ENCODE measurements at places on chromosomes 16 and 17.

- no peak for DNase-seq
These were observed 2.7 kb downstream of the XYLT1 start for GRCh38 chr16:17467923-17468540.

DNA sequence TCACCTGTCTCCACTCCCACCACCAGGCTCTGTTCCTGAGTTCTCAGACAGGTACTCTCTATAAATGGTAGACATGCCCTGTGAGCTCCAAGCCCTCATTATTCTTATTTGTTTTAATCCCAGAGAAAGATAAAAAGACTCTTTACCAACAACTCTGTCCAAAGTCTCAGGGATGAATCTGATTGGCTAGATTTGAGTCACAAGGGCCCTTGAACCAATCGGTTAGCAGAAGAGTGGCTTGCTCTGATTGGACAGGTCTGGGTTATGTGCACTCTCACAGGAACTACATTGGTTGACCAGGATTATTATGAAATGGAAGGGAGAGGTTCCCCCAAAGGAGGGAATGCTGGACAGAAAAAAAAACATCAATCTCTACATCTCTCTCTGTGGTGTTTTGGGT is 7.5 kb downstream of the COTL1 start:
- no peak for DNase-seq

DNA sequence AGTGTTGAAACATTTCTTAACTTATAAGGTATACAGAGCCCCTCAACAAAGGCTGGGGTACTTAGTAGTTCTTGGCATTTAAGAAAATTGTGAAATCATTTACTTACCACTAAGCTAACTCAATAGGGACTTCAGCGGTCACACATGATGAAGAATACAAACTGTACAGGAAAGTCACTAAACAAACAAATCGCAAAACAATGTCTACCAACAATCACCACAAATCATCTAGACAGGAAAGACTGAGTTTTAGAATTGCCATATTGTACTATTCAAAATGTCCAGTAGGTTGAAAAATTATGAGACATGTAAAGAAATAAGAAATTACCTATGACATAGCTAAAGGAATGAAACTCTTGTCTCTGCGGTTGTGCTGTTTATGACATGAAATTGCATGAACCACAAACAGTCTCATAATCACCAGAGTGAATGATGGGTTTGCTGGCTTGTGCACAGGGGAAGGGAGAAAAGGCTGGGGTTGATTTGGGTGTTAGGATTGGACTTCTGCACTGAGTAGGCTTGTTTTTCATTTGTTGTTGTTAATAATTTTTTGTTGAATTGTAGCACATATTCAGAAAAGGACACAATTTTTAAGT is 441.1 kb upstream of the MON1B start:
- DNase-seq: no peak

DNA sequence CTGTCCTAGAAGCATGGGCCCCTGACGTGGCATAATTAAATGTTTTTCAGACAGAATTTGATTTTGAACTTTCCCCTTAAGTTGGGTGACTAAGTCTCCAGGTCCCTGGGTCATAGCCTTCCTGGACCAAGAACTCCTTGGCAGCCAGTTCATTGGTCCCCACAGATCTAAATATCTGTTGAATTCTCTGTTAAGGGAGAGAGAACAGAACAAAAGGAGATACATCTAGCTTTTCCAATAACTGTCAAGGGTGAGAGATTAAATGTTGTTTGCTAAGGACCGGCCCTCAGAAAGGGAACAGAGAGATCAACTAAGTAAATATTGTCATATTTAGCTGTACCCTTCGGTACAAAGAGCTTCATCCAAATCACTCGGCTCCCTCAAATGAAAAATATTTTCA is 78.2 kb upstream of the NOL11 start:
- no peak for DNase-seq

- DNase-seq: peak; percentile 85
These were observed 3.9 kb upstream of the WFIKKN1 start for GRCh38 chr16:626787-627453.

DNA sequence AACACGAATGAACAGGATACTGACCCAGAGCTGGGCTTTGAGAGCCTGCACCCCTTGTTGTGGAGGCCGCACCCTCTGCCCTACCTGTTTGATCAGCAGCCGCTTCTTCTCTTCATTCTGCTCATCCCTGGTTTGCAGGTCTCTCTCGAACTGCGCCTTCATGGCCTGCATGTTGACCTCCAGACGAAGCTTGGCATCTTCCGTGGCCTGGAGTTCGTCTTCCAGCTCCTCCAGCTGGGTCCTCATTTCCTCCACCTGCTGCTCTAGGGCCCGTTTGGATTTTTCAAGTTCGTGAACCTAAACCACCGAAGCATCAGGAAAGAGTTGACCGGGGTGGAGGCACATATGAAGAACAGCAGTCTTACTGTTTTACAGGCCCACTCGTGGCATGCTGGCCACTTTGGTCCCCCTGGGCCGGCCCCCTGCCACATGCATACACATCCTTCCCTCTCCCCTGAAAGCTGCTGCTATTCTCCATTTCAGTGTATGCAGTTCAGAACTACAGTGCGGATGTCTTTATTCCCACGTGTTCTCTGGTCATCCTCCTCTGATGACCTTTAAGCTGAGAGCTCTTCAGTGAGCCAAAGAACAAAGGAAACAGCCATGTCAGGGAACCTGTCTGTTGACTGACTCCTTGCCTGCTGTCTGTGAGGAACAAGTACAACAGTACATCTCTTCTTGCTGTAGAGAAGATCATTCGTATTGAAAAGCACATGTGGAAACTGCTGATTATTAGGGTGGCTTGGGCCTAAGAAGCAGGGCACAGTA is 54.8 kb downstream of the NDEL1 start:
- DNase-seq: no peak

GRCh38 chr16:12646098-12646489 is 157.6 kb downstream of the CPPED1 start:
- no peak for DNase-seq

DNA sequence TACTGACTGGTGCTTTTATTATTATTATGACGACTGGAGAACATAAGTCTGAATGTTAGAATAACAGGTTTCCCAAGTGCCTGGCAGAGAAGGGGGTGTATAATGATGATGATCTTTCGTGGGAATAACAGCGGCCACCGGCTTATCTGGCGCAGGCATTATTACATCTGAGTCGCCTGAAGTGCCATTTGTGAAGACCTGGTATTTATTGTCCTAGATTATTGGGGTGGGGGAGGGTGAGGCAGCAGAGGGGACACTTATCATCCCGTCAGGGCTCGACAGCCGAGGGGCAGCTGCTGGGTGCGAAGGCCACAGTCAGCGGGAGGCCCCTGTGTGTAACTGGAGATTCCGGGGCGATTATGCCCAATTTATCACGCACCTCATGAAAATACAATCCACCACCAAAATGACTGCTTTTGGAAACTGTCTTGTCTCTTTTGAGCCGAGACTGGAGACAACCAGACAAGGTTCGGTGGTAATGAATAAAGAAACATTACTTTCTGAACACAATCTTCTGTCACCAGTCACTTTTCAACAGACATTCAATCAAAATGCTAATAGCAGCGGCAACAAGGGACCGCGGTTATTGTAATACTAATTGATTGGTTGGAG is 199.3 kb downstream of the CCDC182 start:
- DNase-seq: no peak

GRCh38 chr16:85169333-85170065 is 57.2 kb upstream of the CIBAR2 start:
- no peak for DNase-seq

DNA sequence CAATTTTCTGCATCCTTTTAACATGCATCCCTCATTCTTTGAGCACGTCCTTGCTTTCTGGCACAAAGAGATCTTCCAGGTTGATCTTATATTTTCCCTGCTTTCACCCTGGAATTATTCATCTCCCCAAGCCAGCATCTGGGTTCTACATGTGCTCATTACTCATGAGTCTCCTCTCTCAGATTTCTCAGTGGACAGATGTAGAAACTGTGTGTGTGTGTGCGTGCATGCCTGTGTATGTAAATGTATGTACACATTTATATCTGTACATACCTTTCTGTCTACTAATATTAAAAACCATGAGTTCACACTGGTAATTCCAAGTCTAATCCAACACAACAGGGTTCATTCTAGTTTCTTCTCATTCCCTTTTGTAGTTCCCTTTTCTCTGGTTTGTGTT is 41.9 kb upstream of the NSRP1 start:
- peak; percentile 29 for DNase-seq

- DNase-seq: no peak
These were observed 14.0 kb downstream of the UNC119 start for GRCh38 chr17:28538296-28538895.

GRCh38 chr16:27425961-27426360 is 24.0 kb downstream of the IL21R start:
- DNase-seq: no peak

DNA sequence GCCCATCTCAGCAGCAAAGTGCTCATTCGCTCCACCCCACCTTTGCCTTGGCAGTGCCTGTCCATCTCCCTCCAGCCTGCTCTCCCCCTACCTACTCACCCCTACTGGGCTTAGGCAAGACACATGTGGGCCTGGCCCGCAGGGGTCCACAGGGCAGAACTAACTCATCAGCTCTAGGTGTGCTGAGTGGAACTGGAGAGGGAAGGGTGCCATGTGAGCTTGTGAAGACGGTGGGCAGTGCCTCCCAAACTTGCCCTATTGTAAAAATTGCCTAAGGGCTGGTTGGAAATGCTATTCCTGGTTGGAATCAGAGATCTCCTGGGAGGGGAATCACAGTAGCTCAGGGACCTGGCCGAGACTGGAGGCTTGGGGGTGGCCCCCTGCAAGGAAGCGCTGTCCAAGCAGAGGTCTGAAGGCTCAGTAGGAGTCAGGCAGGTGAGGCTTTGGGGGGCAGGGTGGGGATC is 29.1 kb upstream of the TNS4 start:
- no peak for DNase-seq

DNA sequence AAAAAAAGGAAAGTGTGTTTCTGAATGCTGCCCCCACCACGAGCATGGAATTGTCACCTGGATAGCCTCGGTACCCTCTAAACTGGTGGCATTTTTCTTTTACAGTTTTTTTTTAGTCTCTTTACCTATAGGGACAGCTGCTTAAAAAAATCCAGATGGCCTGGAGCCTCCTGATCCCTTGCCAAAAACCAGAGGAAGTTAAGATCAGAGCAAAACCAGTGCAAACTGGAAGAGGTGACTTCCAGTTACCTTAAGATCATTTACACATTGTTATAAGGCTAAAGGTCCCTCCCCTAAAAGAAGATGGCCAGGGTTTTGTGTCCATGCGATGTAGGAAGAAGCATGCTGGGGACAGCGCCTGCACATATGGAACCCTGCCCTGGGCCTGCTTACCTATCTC is 3.5 kb downstream of the MEFV start:
- no peak for DNase-seq

- DNase-seq: no peak
These were observed 22.9 kb downstream of the MARVELD3 start for GRCh38 chr16:71648921-71649320.

DNA sequence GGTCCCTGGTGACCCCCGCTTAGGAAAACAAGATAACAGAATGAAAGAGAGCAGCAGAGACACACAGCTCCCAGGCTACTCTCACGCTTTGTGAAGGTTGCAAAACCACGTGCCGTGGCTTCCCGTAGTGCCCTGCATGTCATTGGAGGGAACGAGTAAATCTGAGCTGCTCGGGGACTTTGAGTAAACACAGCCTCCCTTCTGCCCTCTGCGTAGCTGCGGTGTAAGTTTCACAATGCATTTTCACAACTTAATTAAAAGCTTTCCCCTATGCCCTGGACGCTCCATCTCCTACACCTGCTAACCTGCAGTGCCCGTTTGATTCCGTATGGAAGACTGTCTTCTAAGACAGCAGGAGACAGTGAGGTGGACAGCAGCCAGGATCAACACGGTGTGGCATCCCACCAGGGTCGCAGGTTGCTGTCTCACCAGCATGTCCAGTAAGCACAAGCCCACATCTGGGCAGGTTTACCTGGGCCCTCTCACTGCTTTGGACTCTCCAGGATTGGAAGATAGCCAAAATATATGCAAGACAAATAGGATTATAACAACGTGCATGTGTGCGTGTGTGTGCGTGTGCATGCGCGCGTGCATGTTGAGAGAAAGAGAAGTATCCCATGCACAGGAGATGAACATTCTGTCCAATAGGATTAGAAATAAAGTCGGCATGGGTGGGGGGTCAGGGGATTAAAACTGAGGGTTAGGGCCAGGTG is 116.4 kb upstream of the RCVRN start:
- no peak for DNase-seq

GRCh38 chr17:42241871-42242270 is 34.3 kb downstream of the STAT5B start:
- no peak for DNase-seq

DNA sequence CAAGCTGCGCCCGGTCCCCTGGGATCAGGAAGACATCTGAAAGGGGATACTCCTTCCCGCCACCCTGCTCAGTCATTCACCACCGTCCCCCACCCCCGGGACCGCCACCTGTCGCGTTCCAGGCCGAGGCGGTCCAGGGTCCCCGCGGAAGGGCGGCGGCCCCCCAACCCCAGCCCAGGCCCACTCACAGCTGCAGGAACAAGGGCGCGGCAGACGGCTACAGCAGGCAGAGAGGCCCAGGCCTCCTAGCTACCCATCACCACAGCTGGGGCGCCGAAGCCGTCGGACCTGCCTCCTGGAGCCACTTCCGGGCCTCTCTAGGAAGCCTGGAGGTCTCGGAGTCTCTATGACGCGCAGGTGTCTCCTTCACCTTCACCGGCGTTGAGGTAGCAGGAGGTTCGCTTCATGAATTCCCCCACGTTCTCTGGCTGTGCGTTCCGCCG is at the start of gene SDR42E1:
Gene SDR42E1 (minus strand): TSS at position 272 of the 443 bp plus-strand sequence. CDS start 10,612 bp downstream, outside the sequence.
- DNase-seq: no peak

DNA sequence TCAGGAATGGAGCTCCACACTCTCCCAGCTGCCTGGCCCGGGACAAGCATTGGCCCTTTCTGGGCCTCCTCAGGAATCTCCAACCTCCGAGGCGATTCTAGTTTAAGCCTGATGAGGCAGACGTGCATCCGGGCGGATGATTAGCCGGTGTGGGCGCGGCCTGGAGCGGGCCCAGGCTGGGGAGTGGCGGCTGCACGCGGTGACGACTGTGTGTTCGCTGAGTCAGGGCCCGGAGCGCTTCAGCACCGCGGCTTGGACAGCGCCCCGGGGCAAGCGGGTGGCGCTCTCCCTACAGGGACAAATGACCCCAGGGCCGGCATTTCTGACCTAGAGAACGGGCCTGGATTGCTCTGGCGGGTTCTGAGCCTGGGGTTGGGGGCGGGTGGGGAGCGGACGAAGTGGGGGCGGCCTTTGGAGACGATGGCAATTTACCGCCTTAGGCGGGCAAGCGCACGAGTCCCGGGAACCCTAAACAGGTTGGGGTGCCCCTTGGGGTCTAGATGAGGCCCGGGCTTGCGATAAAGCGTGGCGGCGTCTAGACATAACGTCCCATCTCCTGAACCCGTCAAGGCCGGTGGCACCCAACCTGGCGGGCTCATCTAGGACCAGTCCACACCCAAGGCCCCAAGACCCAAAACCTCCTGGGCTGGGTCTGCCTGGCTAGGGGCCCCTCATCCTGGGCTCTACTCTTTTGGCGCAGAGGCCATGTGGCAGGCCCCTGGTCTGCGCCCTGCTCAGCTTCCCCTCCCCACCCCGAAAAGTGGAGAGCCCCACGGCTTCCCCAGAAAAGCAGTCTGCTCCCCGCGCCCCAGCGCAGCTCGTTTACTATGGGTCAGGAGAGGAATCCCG is 22.3 kb upstream of the ZNHIT3 start:
- DNase-seq: peak; percentile 37
